ENCODE measurements at places on chromosomes 3 and 15. TPM values are rescaled to one million over a fixed set of nuclear protein-coding genes. Genes with fewer than 3 reads are reported as not detected.

The TGM5 gene
- polyA plus RNA-seq = not detected

The CAPN7 gene
- 17.2 TPM for polyA plus RNA-seq

The C3orf85 gene
- not detected for polyA plus RNA-seq

The MRPS25 gene
- polyA plus RNA-seq = 44.0 TPM

The RBM15B gene
- polyA plus RNA-seq = 8.9 TPM

The BCHE gene
- polyA plus RNA-seq = 1.4 TPM

The LRRC58 gene
- polyA plus RNA-seq = 4.6 TPM

The CLDN16 gene
- polyA plus RNA-seq = 0.09 TPM

The KNG1 gene
- 0.14 TPM for polyA plus RNA-seq

The CLRN1 gene
- polyA plus RNA-seq = not detected

The TMIE gene
- 0.52 TPM for polyA plus RNA-seq

The ALS2CL gene
- 44.8 TPM for polyA plus RNA-seq

The CALML4 gene
- 31.4 TPM for polyA plus RNA-seq

The SCAANT1 gene
- polyA plus RNA-seq = not detected

The LOXL1 gene
- polyA plus RNA-seq = 14.8 TPM

The APOD gene
- 47.9 TPM for polyA plus RNA-seq

The EPHA6 gene
- polyA plus RNA-seq = 0.59 TPM

The LYZL4 gene
- polyA plus RNA-seq = not detected

The XCR1 gene
- polyA plus RNA-seq = not detected

The MUSTN1 gene
- polyA plus RNA-seq = 63.7 TPM

The TRIM42 gene
- polyA plus RNA-seq = not detected
